Omental fat pad (tissue), 4 donors: ENCODE measurements at places on chromosomes 4 and X.

GRCh38 chr4:127578967-127579366, 53.8 kb upstream of the INTU start:
- no peak for DNase-seq

- DNase-seq, result no peak
Measured at GRCh38 chrX:109914114-109914849, 88.6 kb upstream of the TMEM164 start.

GRCh38 chrX:48616576-48616975, 19.3 kb downstream of the WDR13 start:
- no peak for DNase-seq

- no peak for DNase-seq
Measured at GRCh38 chrX:8914681-8915080, 113.5 kb upstream of the FAM9A start.

- DNase-seq, result no peak
Measured at GRCh38 chr4:2830632-2831610, 12.7 kb upstream of the ADD1 start.

- no peak for DNase-seq
Measured at GRCh38 chr4:88991746-88992145, 65.2 kb downstream of the FAM13A start.

DNA sequence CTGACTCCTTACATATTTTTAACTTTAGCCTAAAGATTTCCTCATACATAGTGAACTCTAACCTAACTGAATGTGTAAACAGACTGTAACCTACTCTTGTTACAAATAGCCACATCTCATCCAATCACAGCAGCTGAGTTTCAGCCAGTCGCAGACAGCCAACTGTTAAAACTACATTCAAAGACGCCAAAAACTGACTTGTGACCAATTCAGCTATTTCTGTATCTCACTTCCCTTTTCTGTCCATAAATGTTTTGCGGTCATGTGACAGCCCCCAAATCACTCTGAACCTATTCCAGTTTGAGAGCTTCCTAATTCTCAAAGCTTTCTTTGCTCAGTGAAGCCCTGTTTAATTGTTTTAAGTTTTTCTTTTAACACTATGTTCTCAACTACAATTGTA, 2731.9 kb downstream of the ARAP2 start:
- DNase-seq, result no peak

- DNase-seq, result no peak
Measured at GRCh38 chrX:84047339-84047738, 140.7 kb downstream of the RPS6KA6 start.

DNA sequence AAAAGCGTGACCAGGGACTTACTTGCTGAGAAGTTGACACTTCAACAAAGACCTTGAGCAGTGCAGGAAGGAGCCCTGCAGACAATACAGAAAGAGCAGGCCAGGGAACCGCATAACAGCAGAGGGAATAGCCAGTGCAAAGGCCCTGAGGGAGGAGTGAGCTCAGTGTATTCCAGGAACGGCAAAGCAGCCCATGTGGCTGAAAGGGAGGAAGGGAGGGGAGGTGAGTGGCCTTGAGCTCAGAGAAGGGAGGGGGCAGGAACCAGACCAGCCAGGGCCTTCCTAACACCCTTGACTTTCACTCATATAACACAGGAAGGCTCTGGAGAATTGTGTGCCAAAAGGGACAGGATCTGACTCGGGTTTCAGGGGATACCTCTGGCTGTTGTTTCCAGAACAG, 112.2 kb downstream of the BCOR start:
- DNase-seq, result no peak

DNA sequence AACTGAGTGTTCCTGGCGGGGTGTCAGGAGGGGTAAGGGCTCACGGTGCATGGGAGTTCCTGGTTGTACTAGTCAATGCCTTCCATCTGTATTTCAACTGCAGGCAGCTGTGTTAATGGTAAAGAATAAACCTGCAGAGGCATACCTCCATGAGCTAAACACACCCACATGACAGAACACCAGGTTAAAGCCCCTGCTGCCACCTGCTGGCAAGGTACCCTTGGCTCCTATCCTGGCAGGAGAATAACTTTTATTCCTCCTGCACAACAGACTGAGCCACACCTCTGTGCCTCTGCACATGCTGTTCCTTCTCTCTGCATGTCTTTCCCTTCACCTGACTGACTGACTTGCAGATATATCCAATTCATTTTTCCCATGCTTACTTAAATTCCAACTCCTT, 11.1 kb downstream of the ITIH6 start:
- DNase-seq, result no peak

GRCh38 chr4:123698556-123698955, 302.0 kb downstream of the SPRY1 start:
- no peak for DNase-seq

GRCh38 chr4:1458581-1458980, 52.3 kb upstream of the NKX1-1 start:
- no peak for DNase-seq

DNA sequence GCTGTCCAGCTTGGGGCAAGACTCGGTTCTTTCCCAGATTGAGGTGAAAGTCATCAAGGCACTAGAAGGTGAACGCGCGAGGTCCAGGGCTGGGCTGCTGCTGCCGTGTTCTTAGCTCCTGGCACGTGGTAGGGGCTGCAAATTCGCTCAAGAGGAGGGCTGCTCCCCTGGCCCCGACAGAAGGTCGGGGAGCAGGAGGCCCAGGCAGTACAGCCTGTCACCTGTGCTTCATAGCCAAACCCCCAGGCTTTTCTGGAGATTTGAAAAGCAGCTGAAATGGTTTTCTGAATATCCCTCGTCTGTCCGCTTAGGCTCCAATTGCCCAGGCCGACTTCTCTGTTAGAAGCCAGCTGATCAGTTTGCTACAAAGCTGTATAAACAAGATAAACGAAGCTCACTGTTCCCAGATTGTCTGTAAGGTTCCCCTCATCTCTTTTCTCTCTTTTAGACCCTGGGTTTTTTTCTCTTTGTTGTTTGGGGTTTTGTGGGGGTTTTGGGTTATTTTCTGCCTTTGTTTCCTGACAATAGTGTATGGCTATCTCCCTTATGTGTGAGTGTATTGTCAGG, 60.0 kb upstream of the STX18 start:
- DNase-seq, result no peak

DNA sequence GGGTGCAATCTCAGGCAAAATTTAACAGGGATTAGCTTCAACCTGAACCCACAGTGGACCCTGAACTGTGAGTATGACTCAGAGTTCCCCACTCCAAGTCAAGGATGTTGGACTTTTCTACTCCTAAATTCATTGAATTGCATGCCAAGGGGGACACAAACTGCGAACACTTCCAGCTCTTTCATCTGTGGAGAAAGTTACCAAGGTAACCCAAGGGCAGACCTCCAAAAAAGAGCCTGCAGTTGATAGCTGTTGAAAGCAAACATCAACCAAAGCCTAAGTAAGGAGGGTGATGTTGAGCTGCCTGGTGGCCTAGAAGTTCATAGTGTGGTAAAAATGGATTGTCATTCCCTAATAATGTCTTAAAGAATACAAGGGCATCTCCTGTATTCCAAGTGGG, 1242.9 kb downstream of the C4orf33 start:
- no peak for DNase-seq

- no peak for DNase-seq
Measured at GRCh38 chrX:106987488-106987887, 12.5 kb downstream of the MORC4 start.

DNA sequence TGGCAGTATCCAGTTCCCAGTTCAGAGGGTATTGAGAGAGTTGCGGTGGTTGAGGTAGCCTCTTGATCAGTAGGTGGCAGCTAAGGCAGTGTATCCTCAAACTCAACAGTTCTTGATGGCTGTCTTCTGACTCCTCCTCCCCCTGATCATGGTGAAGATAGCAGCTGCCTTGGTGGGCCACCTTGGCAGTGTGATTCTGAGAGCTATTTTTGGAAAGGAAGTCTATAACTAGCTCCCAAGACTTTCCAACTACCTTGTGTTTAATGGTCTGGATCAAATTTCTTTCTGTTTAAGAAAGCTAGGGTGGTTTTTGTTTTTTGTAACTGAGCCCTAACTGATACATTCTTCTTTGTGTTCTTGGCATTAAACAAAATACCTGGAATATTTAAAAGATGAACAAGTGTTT, 10.5 kb upstream of the TBC1D19 start:
- no peak for DNase-seq

DNA sequence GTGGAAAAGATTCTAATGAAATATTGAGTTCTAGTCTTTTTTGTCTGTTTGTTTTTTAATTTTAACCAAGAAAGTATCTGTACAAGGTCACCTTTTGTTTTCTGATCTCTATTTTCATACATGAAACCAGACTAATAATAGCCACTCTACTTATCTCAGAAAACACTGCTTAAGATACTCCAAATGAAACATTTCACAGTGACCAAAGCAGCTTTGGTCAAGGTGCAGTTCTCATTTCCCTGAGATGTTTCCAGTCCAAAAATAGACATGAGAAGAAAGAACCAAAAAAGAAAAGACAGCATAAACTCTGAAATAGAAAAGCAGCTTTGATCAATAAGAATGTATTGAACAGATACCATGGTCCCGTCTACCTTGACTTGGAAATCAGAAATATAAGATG, 782.8 kb downstream of the RAB28 start:
- DNase-seq, result no peak

DNA sequence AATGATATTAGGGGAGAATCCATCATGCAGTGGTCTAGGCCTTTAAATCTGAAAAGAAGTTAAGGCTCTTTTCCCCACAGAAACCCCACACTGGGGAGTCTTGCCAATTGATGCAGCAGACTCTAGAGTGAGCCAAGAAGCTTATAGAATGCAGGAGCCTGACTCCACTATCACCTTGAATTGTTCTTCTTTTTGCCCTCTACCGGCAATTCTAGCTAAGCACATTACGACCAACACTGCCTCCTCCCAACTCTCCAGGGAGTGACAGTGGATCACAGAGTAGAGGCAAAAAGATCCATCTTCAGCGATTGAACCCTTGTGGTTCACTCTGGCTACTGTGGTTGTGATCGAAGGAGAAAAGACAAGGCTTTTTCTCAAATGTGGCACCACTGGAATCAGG, 331.5 kb downstream of the NKX6-1 start:
- DNase-seq, result no peak
